NCI-H2227 treated with DMSO at 0.1 percent for 48 hours (cell line): ENCODE measurements at places on chromosomes 4 and X.

DNA sequence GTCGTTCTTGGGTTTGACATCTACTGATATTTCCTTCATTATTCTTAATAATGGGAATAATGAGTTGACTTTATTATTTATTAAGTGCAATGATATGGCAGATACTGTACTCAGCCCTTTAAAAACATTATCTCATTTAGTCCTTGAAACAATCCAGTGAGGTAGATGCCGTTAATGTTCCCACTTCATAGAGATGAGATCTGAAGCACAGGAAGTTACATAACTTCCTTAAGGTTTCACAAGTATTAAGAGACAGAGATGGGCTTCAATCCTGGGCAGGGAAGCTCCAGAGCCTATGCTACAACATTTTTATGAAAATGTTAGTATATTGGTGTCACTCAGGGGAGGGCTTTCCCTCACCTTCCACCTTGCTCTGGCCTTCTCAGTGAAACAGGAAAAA is 9.7 kb upstream of the KLHL13 start:
- DNase-seq, result no peak

DNA sequence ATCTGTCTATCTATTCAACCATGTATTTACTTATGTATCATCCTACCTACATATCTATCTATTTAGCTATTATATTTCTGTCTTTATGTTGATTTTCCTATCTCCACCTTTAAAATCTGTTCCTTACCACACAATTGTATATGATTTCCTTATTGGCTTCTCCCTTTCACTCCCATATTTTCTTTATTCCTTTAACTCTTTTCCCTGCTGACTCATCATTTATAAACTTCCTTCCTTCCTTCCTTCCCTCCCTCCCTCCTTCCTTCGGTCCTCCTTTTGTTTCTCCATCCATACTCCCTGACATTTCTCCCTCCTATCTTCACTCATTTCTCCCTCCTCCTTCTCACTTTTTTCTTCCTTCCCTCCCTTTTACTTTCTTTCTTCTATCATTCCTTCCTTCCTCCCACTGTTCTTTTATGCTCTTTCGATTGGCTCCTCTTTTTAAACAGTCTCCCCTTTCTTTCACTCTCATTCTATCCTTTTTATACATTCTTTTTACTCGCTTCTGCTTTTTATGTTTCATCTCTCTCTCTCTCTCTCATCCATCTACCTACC is 100.3 kb downstream of the RBMX2 start:
- no peak for DNase-seq

DNA sequence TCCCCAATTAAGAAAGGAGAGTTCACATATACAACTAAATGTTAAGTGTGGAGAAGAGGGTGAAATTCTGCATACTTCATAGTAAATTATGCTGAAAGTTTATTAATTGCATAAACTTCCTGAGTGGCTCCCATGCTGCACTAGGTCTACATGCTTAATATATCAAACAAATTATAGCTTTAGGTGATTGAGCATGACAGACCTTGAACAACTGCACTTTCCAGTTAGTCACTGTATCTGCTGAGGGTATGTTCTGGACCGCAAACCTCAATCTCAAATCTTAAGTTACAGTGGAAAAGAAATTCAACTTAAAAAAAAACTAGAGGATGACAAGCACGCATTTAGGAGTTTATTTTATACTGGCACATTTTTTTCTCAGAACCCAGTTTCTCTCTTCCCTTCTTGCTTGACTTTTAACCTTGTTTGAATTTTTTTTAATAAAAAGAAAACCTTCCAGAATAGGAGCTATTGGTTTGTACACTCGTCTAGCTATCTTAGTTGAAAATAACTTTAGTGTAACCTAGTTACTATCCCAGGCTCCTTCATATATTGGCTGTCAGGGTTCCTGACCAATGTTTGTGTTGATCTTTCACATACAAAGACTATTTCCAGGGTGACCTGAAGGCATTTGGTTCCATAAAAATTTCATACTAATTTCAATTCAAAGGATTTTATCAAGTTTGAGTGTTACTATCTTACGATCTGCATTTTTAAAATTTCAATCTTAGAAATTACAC is 10.2 kb upstream of the FAM120C start:
- DNase-seq, result no peak

- DNase-seq, result no peak
Observed at GRCh38 chr4:46956451-46956850, 36.9 kb downstream of the GABRA4 start.

GRCh38 chr4:6705646-6706045 is 4.0 kb downstream of the MRFAP1L1 start:
- no peak for DNase-seq

DNA sequence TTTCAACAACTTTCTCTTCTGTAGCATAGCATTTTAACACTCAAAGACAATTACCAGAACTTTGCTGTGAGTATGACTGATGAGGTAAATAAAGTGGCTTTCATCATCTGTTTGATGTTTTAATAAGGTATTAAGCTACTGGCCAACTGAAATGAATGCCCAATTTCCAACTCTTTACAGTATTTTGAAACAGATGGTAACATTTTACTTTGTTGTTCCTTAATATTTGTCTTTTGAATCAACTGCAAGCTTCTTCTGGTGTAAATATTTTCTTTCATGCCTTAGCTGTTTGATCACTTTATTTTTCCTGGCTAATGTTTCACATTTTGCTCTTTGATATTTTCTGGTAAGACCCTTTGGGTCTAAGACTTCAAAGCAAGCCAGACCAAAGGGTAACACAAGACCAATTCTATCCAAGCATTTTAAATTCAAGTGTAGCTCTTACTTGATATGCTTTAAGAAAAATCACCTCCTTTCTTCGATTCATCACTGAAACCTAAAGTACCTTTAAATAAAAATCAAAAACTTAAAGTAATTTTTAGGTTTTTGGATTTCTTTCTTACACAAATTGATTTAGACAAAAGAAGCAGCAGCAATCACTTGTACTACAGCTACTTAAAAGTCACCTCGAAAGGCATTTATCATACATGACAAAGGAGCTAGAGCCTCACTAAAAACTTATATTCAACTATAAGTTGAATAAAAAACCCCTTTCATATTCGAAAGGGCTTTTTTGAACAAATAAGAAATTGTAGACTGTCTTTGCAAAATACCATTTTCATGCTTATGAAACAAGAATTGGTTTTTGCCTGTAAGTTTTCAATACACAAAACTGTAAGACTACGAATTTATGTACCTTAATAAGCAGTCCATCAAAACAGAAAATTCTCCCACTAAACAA is 57.6 kb downstream of the TBCK start:
- DNase-seq, result no peak

DNA sequence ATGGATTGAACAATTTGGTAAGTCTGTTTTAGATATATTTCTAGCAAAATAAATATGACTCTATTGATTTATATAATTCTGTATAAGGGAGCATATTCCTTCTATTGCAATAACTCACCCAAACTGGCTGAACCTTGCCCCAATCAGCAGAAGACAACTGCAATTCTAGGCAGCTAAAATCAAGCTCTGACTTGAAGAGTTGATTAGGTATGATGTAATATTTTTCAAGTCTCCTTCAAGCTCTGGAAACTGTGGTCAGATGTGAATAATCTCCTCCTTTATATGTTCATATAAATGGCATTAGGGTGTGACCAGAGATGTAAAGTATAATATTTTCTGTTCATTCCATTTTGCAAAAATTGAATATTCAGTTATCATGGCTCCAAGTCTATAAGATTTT is 8.2 kb downstream of the RASSF6 start:
- DNase-seq, result no peak

DNA sequence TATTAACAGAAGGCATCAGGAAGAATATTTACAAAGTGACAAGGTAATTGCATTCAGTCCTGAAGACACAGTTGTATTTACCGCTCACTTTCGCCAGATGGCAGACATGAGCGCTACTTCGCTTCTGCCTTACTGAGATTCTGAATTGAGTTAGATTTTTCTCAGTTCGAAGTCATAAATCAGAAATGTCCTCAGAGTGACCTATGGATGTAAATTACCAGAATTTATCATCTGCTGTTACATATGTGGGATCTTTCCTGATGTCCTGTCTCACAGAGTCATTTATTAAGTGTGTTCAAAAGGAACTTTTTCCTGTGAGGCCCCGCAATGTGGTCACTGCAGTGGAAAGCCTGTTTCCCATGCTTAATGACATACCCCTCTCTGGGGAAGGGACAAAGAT is 97.3 kb upstream of the DCLK2 start:
- DNase-seq, result no peak

DNA sequence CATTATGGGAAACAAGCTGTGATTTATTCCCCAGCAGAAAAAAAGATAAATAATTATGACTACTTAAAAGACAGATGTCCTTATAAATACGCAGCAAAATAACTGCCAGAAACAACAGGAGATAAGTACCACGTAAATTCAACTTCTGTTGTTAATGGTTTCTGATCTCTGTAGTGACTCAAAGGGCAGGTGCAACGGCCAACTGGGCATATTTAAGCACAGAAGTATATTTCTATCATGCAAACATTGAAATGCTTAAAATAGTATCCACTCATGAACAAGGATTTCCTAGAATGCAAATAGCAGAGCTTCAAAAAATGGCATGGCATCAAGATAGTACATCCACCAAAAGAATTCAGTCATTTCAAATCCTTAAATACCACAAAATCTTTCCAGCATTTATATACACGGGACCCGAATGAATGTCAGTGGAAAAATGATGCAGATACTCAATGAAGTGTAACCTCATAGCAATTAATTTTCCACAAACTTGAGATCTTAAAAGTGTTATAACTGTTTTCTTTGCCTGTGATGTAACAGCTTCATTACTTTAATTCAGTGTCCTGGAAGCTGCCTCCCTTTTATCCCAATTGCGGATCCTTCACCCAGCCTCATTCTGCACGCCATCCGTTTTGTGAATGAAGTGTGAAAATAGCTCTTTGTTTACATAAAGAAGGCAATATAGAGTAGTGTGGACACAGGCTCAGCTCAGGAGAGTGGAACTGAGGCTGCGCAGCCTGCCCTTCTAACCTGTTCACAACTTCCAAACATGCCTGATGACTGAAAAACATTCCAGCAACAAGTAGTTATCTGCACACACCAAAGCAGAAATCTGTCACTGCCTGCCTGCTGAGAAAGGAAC is 10.2 kb downstream of the PDGFC start:
- DNase-seq, result no peak

DNA sequence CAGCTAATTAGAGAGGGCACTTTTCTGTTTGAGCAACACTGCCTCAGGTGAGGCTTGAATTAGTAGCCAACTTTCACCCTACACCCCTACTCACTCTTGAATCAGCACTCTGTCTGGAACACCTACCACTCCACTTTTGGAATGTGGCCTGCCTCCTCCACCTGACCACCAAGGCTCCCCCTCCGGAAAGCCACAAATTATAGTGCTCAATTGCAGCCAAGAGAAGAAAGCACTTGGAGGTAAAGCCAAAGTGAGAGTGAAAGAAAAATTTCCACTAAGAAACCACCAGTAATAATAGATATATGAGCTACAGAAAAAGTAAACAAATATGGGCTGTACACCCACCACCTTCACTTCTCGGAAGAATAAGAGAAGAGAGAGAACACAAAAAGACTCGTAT is 41.1 kb downstream of the PPP3CA start:
- DNase-seq, result no peak

DNA sequence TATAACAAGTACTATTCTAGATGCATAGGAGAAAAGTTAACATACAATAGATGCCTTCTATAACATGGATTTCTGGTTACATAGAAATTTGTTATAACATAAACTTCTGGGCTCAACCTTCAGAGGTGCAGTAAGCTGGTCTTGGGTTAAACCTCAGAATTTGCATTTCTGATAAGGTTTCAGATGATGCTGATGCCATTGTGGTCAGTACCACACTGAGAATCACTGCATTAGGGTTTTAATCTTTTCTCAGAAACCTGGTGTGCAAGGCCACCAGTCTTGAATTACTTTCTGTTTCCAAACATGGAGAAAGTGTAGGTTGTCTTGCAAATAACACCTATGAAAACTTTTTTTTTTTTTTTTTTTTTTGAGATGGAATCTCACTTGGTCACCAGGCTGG is 146.2 kb downstream of the SPOCK3 start:
- no peak for DNase-seq

DNA sequence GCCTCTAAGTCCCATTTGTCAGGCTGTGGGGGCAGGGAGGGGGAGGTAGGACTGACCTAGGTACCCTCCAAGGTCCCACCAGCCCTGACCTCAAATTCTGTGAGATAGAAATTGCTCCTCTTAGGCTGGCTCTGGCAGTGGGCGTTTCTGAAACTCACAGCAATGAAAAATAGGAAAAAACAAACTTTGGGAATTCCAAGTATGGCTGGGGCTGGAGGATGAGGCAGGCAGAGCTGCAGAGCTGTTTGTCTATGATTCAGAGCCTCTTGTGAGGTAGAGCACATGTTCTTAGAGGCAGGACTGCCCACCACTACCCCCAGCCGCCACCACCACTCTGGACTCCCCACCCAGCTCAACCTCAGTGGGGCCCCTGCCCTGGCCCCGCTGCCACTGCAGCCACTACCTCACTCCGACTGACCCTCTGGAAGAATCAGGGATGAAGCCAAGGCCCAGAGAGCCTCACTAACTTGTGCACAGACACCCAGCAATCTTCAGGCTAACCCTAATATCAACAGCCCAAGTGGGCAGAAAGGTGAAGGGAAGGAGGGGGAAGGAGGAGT is 98.2 kb downstream of the PJA1 start:
- no peak for DNase-seq

DNA sequence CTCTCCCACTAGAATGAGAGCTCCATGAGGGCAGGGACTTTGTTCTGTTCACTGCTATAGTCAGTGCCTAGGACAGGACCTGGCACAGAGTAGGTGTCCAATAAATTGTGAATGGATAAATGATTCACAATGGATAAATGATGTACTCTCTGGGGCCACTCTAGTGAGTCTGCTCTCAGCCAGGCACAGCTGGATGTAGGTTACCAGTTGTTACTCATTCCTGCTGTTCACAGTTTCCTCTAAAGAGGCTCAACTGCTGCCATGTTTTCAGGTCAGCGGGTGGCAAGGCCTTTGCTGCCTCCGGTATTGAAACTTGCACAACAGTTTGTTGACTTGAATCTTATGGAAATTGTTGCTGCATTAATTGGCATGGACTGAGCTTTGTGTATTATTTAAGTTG is 99.1 kb downstream of the NHSL2 start:
- DNase-seq, result no peak

DNA sequence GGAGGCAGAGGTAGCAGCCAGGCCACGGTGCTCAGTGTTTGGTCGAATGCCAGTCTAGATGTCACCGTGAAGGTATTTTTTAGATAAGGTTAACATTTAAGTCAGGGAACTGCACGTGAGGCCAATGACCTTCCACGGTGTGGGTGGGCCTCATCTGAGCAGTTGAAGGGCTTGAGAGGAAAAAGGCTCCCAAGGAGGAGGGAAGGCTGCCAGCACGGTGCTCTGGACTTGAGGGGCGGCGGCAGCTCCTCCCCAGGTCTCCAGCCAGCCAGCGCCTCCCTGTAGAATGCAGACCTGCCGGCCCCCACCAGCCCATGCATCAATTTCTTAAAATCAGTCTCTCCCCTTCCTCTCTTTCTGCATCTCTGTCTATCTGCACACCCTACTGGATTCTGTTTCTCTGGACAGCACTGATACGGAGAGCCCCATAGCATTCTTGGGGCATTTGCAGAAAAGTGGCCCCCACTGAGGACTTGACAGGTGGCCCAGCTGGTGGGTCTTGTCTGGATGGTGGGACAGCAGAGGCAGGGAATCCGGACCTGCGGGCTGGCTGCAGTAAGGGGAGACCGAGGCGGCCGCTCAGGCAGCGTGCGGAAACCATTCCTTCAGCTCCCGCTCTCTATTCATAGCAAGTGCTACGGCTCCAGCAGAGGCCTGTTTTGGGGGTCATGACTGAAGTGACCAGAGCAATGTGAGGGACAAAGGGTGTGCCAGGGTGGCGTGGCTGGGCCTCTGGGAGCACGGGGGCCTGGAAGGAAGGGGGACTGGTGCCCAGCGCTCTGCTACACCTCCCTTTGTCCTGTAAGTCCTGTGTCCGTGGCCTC is 7.9 kb upstream of the RGS12 start:
- no peak for DNase-seq
